ENCODE measurements at places on chromosomes 2 and 18.
A peak's percentile ranks its signal among the peaks of the same experiment; 100 is the strongest.

- no peak for DNase-seq
Observed at GRCh38 chr2:75600461-75601011, 39.8 kb upstream of the EVA1A start.

GRCh38 chr2:33560017-33560416 is 39.1 kb downstream of the FAM98A start:
- DNase-seq: no peak

DNA sequence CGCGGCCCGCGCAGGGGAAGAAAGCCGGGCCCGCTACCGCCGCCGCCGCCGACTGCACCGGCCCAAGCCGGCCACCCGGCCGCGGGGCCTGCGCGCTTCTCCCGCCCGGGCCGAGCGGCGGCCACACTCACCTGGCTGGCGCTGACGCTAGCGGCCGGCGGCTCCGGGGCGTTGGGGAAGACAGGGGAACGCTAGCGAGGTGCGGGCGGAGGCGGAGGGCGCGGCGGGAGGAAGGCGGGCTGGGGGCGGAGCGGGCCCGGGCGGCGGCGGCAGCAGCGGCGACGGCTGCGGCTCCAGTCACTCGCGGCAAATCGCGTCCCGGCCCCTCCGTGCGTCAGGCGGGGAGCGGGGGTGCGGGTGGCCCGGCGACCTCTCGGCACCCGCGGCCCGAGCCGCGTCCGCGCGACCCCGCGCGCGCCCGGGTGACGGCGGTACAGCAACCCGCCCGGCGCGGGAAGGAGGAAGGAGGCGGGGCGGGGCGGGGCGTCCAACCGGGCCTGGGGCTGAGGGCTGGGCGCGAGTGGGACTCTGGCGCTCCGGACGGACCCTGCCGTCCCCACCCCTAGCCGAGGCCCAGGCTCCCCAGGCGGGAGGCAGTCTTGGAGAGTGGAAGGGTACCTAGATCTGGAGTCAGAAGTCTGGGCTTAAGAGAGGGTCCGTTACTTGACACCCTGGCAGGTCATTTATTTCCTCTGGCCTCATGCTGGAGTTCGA is at the start of gene SESTD1:
TSS of gene SESTD1 (minus strand) at position 465 of the 714 bp plus-strand sequence. CDS start 72,991 bp downstream, outside the sequence.
- peak; percentile 15 for DNase-seq

- no peak for DNase-seq
Observed at GRCh38 chr18:46448347-46448746, 208.7 kb downstream of the LOXHD1 start.

- DNase-seq: no peak
Observed at GRCh38 chr2:47007223-47007825, 91.7 kb upstream of the MCFD2 start.

- DNase-seq: no peak
Observed at GRCh38 chr2:43399515-43400264, 173.3 kb upstream of the ZFP36L2 start.

DNA sequence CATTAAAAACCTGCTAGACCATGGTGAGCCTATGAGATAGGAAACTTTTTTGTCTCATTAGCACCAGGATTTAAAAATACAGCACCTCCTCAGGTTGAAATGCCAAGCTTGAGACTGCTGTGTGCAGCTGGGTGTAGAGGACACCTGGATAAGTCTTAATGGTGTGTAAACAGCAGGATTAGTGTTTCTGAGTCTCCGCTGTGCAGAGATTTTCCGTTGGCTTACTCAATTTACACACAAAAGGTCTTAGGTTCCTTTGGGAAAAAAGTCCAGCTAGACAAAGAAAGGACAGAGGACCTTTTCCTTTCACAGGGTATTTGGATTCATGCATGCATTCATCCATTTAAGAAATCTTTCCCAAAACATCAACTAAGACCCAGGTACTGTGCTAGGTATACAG is 168.1 kb downstream of the NRXN1 start:
- no peak for DNase-seq

DNA sequence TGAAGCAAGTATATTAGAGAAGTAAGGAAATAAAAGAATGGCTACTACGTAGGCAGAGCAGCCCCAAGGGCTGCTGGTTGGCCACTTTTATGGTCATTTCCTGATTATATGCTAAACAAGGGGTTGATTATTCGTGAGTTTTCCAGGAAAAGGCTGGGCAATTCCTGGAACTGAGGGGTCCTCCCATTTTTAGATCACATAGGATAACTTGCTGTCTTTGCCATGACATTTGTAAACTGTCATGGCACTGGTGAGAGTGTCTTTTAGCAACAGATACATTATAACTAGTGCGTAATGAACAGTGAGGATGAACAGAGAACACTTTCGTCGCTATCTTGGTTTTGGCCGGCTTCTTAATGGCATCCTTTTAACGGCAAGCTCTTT is 2.6 kb upstream of the UBE2F start:
- DNase-seq: no peak

GRCh38 chr2:36698993-36699392 is 2.5 kb downstream of the VIT start:
- DNase-seq: no peak

DNA sequence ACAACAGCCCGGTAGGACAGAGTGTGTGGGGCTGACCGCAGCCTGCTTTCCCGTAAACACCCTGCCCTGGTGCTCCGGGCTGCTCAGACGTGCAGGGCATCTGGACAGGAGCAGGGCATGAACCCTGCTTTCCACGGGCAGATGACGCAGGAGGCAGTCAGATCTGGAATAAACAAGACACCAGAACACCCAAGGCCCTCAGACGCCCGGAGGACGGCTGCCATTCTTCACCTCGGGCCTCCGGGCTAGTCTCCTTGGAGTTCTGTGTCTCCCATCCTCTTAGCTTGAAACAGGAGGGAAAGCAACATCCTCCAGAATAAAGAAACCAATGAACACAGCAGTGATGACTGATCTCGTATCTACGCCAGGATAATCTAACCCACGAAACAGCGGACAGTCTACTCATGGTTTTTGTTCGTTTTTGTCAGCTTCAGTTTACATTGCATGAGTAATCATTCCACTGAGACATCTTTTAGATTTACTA is 7.3 kb downstream of the PXDN start:
- no peak for DNase-seq

DNA sequence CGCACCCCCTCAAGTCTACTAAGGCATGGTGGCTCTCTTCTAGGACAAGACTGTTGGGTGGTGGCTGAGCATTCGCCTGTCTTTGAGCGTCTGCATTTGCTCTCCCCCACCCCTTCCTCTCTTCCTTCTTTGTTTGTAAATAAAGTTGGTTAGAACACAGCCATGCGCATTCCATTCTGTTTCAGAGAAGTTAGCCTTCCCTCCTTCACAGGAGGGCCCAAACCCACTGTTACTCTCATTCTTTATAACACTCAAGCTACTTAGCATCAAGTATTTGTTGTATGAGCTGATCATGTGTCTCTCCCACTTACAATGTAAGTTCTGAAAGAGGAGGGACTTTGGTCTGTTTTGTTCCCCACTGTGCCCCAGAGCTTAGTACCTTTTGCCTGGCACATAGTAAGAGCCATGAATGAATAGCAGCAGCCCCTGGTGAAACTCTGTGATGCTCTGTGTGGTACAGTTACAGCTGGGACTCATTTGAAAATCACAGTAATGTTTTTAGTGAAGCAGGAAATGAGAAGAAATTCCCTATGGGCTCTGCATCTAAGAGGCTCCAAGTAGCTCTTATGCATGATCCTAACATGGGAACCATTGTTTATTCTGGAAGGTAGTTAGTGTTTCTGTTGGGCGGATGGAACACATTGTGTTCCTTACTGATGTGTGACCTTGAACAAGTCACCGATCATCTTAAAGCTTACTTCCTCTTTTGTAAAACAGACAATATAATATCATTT is 7.7 kb downstream of the MGAT5 start:
- no peak for DNase-seq

DNA sequence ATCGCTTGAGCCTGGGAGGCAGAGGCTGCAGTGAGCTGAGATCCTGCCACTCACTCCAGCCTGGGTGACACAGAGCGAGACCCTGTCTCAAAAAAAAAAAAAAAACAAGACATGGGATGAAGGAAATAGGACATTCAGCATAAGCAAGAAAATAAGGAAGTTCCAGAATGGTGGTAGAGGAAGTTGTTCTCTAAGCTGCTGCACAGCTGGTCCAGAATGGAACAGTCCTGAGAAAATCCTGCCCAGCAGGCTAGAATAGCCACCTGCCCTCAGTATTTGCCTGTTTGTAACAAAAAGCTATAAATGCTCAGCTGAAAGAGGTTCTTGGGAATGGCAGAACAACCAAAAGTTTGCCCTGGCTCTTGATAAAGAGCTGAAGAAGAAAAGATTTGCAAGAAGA is 11.1 kb upstream of the MAPRE3 start:
- no peak for DNase-seq

DNA sequence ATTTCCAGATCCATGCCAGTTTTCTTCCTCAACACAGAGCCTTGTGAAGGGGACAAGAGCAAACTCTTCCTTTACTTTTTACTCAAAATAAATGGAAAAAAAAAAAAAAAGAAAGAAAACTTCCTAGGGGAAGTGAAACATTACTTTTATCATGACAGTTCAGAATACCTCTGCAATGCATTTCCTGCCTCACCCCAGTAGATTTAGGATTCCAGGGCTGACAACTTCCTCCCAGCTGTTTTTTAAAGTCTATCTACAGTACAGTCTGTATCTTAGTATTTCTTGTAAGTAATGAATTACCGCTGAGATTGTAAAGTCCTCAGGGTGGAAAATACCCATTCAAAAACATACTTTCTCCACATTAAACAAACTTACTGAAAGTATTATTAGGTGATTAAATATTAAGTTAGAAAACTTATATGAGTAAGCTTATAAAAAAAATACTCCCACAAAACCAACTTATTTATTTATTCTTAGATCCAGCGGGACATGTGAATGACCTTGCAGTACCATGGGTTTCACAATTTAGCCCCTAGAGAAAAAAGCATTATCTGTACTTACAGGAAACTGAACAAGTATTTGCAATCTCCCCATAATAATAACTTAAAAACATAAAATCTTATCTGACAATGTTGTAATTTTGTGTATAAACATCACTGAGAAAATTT is 117.7 kb downstream of the RBMS1 start:
- no peak for DNase-seq

DNA sequence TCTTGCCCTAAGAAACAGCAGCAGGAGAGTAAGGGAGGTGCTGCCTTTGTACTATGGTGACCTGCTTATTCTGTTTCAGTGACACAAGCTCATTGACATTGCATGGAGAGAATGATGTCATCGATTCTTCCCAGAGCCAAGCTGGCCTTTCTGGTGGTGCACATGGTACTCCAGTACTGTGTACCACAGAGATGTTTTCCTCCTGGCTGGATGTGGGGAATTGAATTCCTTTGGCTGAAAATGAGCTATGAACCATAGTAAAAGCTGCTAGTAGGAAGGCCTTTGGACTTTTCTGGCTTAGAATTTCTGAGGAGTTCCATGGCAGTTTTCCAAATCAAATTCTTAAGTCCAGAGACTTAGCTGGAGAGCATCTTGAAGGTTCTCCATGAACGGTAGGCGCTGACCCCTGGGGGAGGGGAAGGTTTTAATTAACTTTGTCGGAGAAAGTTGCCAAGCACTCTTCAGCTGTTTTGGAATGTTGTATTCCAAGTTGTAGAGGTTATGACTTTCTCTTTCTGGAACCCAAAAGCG is 17.1 kb upstream of the B3GNT2 start:
- no peak for DNase-seq

DNA sequence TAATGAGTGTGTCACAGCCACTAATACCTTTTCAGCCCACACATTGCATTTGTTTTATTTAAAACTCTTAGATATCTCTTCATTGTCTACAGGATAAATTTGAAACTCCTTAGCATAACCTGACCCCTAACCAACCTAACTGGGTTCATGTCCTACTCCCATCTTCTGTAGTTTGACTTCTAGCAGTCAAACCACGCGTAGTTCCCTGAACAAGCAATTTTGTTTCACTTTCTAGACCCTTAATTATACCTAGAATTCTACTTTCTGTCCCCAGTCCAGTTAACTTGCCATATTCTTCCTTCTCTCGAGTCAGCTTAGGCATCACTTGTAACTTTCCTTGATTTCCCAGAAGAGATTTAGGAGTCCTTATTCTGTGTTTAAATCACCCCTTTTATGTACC is 55.1 kb downstream of the RBBP8 start:
- no peak for DNase-seq

- DNase-seq: no peak
Observed at GRCh38 chr2:122486086-122486485, 730.6 kb downstream of the TSN start.

All from activated T-helper 1 cell treated with anti-CD3 and anti-CD28 coated beads, Interleukin-2, amount 50 U/mL, for 16 hours (primary cell).